ENCODE measurements at places on chromosomes 5 and 9.

GRCh38 chr9:119333507-119334229 is 35.6 kb downstream of the BRINP1 start:
- DNase-seq, result no peak

DNA sequence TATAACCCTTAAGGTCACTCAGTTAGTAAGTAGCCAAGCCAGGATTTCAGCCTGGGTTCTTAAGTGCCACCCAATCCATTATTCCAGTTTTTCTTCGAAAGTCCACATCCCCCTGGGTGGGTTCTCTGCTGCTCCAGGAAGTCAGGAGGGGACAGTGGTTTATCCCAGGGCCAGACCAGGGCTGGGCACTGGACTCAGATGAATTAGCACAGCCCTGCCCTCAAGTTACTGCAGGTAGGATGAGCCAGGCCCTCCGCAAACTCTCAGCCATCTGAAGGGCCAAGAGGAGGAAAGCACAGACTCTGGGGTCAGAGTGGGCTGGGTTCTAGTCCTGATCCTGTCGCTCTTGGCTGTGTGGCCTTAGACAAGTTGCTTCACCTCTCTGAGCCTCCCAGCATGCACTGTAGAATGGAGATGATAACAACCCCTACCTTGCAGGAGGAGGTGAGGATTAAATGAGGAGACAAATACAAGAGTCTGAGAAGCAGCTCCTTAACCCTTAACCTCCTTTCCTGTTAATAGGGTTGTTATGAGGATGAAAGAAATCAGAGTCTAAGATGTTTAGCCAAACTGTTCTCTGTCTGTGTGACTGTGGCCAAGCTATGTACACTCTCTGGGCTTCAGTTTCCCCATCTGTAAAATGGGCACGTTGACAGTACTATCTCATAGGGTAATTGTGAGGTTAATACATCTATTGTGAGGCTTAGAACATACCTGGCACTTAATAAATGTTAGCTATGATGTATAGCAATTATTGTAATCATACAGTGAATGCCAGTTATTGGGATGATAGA is 6.8 kb upstream of the NEURL1B start:
- DNase-seq, result no peak

GRCh38 chr5:73039082-73039481 is 81.3 kb upstream of the TMEM171 start:
- no peak for DNase-seq

GRCh38 chr5:131373265-131373664 is 109.4 kb downstream of the CDC42SE2 start:
- DNase-seq, result no peak

- DNase-seq, result no peak
These were observed 59.6 kb upstream of the C5orf58 start for GRCh38 chr5:170173227-170173626.

DNA sequence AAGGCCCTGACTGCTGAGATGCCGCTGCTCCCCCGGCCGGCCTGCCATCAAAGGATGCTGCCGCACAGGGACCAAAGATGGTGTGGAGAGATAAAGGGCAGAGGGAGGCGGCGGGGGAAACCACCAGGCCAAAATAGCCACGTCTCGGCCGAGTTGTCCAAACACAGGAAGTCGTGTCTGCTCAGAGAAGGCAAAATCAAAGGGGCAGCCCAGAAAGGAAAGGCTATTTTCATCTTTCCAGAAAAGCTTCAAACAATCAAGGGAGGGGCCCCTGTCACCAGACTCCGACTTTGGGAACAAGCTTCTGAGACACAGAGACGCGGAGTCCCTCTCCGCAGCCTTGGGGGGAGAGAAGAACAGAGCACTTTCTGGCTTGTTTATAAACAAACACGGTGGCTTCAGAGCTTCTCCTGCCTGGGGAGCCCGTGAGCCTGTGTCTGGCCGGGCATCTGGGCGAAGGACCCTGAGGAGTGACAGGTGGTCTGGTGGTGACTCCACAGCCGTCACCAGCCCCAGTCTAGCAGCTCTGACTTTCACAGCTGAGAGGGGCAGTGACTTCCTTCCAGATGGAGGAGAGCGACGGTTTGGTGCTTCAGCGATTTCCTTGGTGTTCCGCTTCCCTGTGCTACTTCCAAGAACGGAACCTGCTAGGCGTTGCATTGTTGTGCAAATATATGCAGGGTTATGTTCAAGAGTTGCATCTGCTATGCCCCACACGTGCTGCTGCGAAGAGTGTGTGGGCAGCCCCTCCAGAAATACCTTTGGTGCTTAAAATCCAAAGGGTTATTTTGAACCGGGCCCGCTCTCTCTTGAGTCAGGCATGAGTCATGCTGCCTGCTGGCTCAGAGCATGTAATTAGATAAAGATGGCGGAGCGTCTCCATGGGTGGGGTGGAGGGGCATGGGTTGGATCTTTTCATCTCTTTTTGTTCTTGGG is 24.0 kb downstream of the ADAMTSL2 start:
- DNase-seq, result no peak

DNA sequence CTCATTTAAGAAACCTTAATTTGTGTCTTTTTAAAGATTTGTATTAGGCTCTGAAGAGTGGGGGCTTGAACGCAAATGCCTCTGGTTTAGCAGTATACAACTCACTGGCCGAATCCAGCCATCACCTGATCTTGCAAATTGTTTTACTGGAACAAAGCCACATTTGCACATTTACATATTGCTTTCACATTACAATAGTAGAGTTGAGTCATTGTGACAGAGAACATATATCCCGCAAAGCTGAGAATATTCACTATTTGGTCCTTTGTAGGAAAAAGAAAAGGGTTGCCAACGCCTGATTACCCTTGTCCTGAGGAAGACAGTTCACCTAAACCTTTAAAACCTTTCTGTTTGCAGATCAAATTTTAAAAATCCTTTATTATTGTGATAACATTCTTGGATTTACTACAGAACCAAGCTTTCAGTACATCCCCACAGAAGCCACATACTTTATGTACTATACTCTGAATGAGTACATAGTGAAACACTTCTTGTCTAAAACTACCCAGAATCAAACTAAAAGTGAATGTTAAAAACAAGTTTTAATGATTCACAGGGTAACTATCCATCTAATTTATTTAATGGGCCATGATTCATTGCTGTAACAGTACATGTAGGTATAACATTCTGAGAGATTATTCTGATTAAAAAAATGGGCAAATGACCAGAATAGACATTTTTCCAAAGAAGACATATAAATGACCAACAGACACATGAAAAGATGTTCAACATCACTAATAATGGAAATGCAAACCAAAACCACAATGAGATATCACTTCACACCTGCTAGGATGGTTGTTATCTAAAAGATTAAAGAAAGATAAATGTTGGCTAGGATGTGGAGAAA is 161.0 kb downstream of the SLC25A46 start:
- DNase-seq, result no peak

DNA sequence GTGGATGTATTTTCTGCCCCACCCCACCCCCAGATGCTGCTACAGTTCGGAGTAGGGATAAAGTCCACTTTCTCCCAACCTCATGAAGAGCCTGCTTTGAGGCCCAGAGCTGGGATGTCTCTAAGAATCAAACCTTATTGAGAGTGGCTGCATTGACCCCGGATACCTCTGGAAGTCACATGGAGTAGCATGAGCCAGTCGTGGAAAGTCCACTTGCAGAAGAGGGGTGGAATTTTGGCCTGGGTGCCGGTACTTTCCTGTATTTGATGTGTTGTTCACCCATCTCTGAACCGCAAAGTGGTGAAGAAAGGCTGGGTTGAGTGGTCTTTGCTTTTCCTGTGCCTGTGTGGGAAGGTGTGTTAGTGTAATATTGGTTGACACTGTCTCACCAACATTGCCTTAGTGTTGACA is 3.7 kb downstream of the OTULIN start:
- no peak for DNase-seq

DNA sequence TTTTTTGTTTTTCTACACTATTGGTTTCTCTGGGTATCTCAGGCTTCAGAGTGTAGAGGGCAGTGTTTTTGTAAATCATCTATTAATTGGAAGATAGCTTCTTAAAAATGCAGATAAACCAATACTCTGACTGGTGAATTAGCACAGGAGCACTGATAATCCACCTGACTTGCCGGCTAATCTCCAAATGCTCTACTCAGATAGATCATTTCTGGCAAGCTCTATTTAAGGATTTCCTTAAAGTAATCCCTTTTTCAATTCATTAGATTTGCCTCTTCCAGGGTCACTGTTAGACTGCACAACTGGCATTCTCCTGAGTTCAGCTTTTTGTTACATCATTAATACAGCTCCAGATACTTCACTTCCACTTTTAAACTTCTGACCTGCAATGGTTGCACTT is 1390.3 kb upstream of the NUDT12 start:
- DNase-seq, result no peak

GRCh38 chr5:80181618-80182211 is 74.1 kb downstream of the SERINC5 start:
- no peak for DNase-seq

- DNase-seq, result no peak
These were observed 74.5 kb upstream of the LRRC70 start for GRCh38 chr5:62504129-62504528.

DNA sequence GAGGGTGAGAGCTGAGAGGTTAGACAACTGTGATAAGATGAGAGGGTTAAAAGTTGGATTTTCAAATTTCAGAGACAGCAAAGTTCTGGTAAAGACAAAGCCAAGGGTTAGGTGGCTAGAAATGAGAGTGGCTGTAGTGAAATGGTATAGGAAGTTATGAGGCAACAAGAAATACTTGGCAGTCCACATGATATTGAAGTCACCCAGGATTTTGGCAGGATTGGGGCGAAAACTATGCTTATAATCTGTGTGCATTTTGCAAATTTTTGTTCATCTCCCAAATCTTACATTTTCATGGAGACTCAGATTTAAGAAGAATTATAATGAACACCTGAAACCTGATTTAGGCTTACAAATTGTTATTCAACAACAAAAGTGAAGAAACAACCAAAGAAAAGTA is 35.6 kb downstream of the C9 start:
- no peak for DNase-seq

DNA sequence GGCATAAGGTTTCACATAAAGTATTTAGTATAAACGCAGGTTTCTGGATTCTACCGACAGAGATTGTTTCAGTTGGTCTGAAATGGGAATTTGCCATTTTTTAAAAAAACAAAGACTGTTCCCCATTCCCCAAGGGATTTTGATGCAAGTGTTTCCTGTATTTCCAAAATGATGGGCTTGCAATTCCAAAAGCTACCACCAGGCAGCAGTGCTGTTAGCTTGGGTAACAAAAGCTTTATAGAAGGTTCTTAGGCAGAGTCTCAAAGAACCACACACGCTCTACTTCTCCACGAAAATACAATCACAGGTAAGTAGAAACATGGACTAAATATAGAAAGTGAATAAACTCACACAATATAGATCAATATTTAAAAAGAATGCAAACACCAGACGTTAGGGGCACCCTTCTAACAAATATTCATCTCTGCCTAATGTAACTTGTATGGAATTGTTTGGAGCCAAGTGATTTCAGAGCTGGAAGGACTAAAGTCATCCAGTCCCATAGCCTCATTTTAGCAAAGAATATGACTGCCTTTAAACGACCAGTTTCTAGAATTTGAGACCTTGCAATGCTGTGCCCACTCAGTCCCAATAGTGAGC is 154.3 kb downstream of the SPOCK1 start:
- DNase-seq, result no peak

DNA sequence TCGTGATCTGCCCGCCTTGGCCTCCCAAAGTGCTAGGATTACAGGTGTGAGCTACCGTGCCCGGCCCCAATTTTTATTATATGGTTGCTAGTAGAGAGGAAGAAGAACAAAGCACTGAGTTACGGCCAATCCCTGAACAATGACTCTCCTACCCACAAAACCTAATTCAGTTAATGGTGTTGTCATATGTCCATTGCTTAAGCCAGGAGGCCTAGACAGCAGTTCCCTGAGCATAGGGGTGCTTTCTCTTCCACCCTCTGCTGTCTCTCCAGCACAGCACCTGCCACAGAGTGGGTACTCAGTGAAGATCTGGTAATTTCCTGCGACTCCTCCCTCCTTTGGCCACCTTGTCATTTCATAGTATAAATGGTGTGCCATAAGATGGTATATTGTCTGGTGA is 21.4 kb upstream of the LTC4S start:
- DNase-seq, result no peak

GRCh38 chr5:15116996-15117395 is 245.4 kb upstream of the ANKH start:
- DNase-seq, result no peak

- no peak for DNase-seq
These were observed 400.3 kb downstream of the ZSWIM6 start for GRCh38 chr5:61732369-61732768.

DNA sequence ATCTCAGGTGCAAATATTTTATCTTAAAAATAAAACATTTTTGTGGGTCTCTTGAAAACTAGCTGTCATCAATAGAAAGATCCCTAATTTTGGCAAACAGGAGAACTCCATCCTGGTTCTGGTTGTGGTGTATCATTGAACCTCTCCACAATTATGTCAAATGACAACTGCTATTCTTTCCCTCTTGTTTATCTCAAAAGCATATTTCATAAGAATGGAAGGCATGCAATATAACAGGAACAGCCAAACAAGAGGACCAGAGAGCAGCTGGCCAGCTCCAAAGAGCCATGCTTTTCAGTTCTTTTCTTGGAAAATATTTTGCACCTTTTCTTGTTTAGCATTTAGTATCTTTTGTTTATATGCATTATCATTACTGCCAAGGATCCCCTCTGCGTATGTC is 125.4 kb downstream of the ADAMTS6 start:
- no peak for DNase-seq

DNA sequence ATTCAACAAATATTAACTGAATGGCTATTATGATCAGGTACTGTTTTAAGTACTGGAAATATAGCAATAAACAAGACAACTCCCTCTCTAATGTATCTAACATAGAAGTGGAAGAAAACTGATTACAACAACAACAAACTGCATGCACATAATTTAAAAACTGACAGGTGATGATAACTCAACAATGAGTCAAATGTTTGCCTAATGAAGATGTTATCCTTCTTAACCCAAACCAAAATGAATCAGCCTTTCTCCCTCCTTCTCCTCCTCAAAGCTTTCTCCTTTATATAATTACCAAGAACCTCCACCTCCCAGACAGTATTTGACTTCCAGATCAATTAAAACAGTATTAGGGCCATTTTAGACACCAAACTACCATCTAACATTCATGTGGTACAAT is 49.3 kb downstream of the RICTOR start:
- no peak for DNase-seq

GRCh38 chr5:15097552-15097951 is 226.0 kb upstream of the ANKH start:
- no peak for DNase-seq

- no peak for DNase-seq
These were observed 451.8 kb upstream of the PTGER4 start for GRCh38 chr5:40227931-40228330.

- DNase-seq, result no peak
These were observed 4.9 kb downstream of the TAS2R1 start for GRCh38 chr5:9625286-9625685.

GRCh38 chr5:172834415-172835289 is 601 bp downstream of the ERGIC1 start:
- peak; percentile 56 for DNase-seq

DNA sequence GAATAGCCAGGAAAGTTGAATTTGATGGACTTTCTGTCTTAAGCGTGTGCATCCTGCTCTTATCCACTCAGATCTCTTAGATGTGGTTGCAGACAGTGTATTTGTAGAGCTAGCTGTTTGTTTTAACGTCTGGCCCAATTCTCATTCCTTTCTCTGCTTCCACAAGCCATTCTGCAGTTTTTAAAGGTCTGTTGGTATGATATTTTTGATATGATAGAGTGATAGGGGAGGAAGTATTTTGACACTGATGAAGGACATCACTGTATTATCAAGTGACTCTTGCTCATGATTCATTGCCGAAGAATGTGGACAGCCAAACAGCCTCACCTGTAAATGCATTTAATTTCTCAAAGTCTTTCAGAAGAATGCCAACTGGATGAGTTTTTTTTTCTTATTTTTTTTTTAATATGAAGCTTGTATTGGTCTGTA is 4.5 kb downstream of the TJP2 start:
- DNase-seq, result no peak

- no peak for DNase-seq
These were observed 131.7 kb downstream of the WDR41 start for GRCh38 chr5:77360381-77360780.

Measured in memory B cell (primary cell).